ENCODE measurements at places on chromosomes 2 and 18. TPM values are rescaled to one million over a fixed set of nuclear protein-coding genes. Genes with fewer than 3 reads are reported as not detected.

UGT1A5 gene
- not detected for total RNA-seq

- H3K27me3 ChIP-seq = no peaks in the 10 kb centered on the region
- H3K36me3 ChIP-seq = peaks cover 22% of the 10 kb centered on the region
- peak; percentile 31 for DNase-seq
- H3K4me1 ChIP-seq = peaks cover 6% of the 10 kb centered on the region
These were observed 50.5 kb downstream of the SEPTIN10 start for GRCh38 chr2:109563288-109563687.

- peak within 1 kb of the TSS; percentile 89 for H3K4me3 ChIP-seq
- H3K27ac ChIP-seq = peak within 1 kb of the TSS; percentile 79
- peaks cover 2% of the 10 kb centered on the region for H3K4me1 ChIP-seq
- H3K27me3 ChIP-seq = no peaks in the 10 kb centered on the region
These were observed at the start of gene ANXA4 for GRCh38 chr2:69741575-69742321. ANXA4 (plus strand) TSS chr2:69742134; CDS start chr2:69781566, 39,432 bp downstream.

CYP1B1 gene
- total RNA-seq = 1.1 TPM

All from IMR-90 (cell line).